CD4-positive, alpha-beta T cell treated with Interferon gamma for 1 hour (primary cell): ENCODE measurements at places on chromosomes 7 and 10.

DNA sequence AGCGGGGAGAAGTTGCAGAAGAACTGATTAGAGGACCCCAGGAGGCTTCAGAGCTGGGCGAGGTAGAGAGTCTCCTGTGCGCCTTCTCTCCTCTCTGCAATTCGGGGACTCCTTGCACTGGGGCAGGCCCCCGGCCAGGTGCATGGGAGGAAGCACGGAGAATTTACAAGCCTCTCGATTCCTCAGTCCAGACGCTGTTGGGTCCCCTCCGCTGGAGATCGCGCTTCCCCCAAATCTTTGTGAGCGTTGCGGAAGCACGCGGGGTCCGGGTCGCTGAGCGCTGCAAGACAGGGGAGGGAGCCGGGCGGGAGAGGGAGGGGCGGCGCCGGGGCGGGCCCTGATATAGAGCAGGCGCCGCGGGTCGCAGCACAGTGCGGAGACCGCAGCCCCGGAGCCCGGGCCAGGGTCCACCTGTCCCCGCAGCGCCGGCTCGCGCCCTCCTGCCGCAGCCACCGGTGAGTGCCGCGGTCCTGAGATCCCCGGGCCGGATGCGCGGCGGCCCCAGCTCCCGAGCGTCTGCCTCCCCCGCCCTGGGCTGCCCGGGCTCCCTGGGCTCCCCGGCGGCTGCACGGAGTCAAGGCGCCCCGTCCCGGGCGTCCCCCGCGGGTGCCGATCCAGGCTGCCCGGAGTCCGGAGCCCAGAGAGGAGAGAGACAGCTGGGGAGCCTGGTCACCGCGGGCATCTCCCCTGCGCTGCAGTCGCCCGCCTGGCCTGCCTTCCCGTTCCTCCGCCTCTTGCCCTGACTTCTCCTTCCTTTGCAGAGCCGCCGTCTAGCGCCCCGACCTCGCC, at the start of gene PLAU:
Gene PLAU, plus strand, starts transcription at position 369 of the 789 bp plus-strand sequence. CDS start 424 bp downstream, outside the sequence.
- DNase-seq = peak; percentile 41

- no peak for DNase-seq
Observed at GRCh38 chr7:31695859-31696614, 9.0 kb downstream of the PPP1R17 start.

DNA sequence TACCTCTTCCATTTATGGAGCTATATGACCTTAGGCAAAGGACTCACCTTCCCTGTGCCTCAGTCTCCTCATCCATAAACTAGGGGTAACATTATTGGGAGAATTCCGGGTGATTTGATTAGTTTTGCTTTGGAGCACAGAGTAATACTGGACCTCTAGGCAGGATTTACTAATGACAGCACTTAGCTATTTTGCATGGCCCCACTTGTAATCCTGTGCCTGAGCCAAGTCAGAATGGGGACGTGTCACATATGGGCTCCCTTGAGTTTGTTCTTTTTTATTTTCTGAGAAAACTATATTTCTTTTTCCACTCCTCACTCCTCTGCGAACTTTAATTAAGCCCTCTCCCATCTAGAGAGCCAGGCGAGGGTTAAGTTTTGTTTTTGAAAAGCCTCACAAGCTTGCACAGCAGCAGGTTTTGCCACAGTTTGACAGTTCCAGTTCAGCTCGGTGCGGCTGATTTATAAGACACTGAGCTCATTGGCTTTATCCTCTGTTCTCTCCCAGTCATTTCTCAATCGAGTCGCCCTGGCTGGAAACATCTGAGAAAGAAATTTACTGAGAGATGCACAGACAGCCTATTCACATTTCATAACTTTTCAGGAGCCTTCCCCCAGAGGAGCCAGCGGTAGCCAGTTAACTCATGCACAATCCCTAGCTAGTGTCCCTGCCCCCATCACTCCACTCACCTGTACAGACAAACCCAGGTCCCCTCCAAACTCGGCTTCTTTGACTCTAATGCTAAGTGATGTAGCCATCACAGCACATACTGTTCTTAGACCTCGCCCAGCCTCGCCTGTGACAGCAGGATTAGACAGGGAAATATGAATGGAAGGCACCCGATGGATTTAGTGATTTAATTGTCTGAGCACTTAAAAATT, 441.9 kb upstream of the NPVF start:
- DNase-seq = no peak

DNA sequence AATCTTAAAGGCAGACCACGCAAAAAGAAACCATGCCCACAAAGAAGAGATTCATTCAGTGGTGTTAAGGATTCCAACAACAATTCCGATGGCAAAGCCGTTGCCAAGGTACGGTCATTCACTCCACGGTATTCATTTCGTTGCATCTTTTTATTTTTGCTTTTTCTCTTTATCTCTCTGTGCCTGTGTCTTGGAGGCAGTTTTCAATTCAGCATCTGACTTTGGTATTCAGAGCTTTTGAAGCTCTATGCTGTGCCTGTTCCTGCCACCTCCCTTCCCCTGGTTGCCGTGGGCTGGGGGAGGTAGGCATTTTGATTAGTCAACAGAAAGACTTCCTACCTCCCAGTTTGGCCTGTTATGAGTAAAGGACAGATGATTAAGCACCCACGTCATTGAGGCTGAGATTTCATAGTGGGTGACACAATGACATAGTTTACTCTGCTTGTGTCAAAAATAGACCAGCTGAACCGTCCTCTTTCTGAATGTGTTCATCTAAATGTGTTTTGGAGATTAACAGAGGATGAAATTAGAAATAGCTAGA, 149.5 kb downstream of the ARID5B start:
- DNase-seq = peak; percentile 83

DNA sequence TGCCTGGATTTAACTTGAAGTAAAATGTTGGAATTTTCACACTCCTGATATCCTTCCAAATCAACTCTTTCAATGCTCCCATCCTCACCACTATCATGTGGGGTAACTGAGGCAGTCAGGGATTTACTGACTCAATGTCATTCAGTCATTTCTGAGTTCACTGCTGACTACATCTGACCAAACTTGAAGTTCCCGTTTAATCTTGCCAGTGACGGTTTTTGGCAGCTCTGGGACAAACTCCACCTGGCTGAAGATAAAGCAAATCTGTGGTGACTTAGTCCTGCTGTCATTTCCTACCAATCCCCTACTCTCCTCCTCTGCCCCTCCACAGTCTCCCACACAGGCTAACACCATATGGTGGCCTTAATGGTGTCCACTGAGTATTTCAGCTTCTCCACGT, 22.7 kb upstream of the ACSM6 start:
- DNase-seq = no peak

DNA sequence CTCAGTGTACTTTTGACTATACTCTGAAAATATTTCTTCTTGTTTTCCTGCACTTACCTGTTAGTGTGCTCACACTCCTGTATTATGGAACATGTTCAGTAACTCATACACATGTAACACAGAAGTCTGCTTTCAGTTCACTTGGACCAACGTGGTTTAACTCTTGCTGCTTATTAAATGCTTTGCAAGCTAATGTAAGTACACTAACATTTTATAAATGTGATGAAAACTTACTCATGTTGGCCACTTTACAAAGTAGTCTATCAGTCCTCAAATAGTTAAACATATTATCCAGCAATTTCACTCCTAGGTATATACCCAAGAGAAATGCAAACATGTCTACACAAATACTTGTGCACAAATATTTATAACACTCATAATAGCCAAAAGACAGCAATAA, 98.4 kb downstream of the UBE2H start:
- no peak for DNase-seq

- DNase-seq = no peak
Observed at GRCh38 chr10:6739530-6740174, 159.6 kb upstream of the PRKCQ start.

DNA sequence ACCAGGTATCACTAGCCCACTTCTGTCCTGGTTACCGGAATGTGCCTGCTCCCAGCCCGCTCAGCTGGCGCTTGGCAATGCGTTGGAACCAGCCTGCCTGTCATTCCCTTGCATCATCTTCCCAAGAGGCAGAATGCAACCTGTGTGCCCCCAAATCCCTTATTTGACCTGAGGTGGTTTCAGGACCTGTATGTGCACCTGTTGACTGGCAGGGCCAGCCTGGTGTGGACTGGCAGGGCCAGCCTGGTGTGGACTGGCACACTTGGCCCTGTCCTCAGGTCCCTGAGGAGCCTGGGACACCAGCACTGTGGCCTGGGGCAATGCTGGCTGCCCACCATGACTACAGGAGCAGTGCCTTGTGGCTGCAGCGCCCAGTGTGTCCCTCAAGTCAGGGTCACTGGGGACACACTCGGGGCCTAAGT, 38.2 kb downstream of the ZNF467 start:
- DNase-seq = no peak

DNA sequence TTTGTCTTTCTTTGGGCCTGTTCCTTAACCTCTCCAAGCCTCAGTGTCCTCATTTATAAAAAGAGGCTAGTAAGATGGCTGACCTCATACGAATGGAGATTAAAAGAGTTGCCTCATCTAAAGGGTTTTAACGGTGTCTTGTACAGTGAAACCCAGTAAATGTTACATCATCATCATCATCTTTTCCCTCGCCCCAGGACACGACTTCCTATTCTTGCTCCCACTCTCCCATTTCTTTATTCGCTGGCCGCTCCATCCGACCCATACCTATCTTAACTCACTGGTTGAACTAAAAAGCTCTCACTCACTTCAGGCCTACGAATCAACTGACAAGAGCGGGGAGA, 554 bp downstream of the FRA10AC1 start:
- no peak for DNase-seq
